ENCODE measurements at places on chromosomes 3 and 15. TPM values are rescaled to one million over a fixed set of nuclear protein-coding genes. Genes with fewer than 3 reads are reported as not detected.

GRCh38 chr3:153618176-153618575 lies 456.1 kb downstream of the RAP2B start:
- DNase-seq: no peak

The IL5RA gene
- not detected for total RNA-seq

GRCh38 chr15:85964471-85964870 lies 115.2 kb upstream of the AGBL1 start:
- no peak for DNase-seq

GRCh38 chr3:71893122-71893521 lies 108.2 kb upstream of the PROK2 start:
- DNase-seq: no peak

The IL12A gene
- total RNA-seq: 1.2 TPM

DNA sequence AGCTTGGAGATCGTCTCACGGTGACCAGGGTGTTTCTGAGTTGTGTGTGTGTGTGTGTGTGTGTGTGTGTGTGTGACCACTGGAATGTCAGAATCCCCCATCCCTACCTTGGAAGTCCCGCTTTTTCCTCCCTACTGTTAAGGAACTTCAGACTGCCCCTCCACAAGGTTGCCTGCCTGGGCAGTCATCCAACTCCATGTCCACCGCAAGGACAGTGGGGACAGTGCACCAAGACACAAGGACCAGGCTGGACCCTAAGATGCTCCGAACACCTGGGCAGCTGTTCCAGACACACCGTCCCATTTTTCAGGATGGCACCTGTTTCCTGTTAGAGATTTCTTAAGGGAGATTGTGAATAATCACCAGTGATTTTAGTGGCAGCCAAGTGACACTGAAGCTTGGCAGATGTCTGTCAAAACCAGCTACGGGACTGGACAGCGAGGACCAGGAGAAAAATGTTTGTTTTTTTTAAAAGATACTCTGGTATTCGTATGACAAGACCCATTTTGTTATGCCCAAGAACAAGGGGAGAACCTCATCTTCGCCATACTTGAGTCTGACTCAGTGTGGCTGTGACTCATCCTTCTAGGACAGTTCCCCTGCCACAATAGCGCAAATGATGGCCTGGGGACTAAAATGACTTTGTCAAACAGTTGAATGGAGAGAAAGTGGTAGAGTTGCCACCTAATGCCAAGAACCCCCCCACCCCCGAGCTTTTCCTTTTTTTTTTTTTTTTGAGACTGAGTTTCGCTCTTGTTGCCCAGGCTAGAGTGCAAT lies 15.5 kb downstream of the PAQR9 start:
- no peak for DNase-seq

DNA sequence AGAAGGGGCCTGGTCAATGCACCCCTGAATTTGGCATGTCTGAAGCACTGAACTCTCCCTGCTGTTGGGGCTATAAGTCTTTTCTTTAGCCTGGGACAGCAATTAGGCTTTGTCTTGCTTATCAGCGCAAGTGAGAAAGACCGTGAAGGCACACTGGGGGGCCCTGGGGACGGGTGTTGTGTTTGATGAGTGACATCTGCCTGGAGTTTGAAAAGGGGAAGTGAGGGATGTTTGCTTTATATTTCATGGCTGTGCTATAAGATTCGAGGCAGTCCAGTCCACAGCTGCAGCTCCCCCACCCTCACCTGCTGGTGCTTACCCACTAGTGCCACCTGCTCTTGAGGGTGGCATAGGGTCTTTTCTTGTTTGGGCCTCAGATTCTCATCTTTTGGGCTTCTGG lies 44.8 kb downstream of the CEMIP start:
- DNase-seq: no peak

The TTLL13 gene
- 0.09 TPM for total RNA-seq

The DPPA2 gene
- not detected for total RNA-seq

DNA sequence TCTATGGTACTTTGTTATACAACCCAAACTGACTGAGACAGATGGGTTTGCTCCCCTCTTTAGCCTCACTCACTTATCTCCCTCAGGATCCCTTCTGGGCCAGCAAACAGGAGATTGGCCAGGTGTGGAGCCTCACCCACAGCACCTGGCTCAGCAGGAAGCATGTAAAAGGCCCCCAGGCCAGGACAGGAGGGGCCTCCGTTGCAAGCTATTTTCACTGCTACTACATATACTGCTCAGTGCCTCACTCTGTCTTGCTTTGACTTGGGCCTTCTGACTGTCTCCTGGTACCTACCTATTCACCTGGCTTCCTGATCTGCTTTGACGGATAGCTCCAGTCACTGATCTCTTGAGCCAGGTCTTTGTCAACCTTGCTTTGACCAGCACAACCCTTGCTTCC lies 20.4 kb upstream of the TPM1 start:
- no peak for DNase-seq

- DNase-seq: no peak
Observed at GRCh38 chr3:24483873-24484272, 10.8 kb downstream of the THRB start.

- no peak for DNase-seq
Observed at GRCh38 chr3:177110895-177111294, 86.4 kb downstream of the TBL1XR1 start.

The SST gene
- total RNA-seq: not detected

- DNase-seq: peak; percentile 46
Observed at GRCh38 chr3:23741036-23741706, 64.6 kb upstream of the UBE2E1 start.

The GALNT15 gene
- total RNA-seq: 10.9 TPM

GRCh38 chr3:42412526-42413155 lies 2.2 kb upstream of the LYZL4 start:
- DNase-seq: no peak

DNA sequence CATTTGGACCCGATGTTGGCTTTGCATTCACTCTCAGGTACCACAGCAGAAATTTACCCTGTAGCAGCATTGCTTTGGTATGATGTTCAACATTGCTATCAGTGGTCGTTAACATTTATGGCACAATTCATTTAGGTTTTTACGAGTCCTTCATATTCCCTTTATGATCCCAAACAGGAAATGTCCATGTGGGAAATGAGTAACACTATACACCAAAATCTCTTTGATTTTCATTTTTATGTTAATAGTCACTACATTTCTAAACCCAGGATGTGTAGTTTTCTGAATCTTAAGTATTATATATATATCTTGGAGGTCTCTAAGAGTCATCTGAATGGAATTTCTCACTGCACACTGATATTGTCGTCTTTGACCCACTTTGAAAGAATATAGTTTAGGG lies 78.5 kb upstream of the RBMS3 start:
- peak; percentile 15 for DNase-seq

DNA sequence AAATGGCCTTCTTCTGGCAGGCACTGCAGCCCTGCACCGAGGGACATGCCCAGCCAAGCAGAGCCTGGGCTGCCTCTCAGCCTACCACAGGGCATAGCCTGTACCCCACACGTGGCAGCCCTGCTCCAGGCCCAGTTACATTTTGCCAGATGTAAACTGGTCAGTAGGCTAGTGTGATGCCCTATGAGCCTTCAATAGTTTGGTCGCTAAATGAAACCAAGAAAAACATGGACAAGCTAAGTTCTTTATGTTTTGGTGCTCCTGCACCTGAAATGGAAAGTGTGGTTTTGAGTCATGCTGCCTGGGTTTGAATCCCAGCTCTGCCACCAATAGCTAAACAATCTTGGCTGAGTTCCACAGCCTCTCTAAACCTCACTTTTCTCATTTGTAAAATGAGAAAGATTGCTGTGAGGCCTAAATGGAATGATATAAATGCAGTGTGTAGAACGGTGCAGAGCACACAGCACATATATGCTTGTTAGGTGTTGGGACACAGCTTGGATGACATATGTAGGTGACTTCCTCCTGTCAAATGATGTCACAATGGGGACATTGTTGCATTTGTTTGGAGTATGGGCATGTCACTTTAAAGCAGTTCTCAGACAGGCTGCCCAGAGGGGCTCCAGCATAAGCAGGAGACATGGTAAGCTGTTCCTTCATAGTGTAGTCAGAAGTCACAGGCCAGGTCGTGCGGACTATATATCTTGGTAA lies 57.4 kb downstream of the ZBTB38 start:
- DNase-seq: no peak

- DNase-seq: peak; percentile 73
Observed at GRCh38 chr15:44536302-44536961, 515 bp upstream of the EIF3J start.

The CELF6 gene
- total RNA-seq: 1.6 TPM

The CCDC54 gene
- total RNA-seq: not detected

The ZIC4 gene
- total RNA-seq: not detected

DNA sequence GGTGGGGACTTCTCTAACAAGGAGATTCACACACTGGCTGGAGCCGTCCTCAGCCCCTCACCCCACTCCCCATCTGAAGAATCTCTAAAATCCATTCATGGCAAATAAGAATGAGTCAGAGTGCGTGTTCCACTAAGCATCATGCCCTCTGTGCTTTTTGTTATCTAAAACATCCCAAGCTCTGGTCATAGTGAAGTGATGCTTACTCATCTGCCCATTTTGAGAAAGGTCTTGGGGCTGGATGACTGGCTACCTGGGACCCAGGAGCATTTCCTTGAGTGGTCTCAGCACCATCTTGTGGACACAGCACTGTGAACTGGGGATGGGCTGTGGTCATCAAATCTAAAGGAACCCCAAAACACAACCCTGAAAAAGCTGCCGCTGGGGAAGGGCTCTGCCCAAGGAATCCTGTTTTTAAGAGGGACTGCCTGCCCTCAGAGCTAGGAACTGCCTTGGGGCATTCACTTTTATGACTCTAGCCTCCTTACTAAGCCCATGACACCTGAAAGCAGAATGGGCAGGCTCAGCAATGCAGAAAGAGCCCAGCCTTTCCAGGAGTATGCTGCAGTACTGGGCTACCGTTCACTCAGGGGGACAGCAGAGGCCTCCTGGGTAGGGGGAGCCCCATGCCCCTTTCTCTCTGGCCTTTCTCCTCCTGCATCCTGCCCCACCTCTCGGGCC lies 53.5 kb downstream of the ZBTB38 start:
- peak; percentile 84 for DNase-seq

DNA sequence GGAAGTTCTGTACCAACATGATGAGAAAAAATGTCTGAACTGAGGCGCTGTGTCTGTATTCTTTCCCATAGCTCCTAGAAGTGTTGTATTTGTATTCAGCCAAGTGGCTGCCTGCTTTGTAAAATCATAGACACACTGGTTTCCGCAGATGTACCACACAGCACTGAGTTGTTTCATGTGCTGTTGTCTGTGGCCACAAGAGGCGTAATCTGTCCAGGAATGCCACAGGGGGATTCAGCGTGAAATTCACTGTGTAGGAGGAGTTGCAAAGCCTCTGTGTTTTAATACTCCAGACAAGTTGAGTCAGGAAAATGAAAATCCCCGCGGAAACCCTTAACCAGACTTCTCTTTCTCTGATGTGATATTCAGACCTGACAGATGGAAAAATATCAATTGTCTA lies 462.2 kb downstream of the NSUN3 start:
- peak; percentile 23 for DNase-seq

GRCh38 chr15:92809880-92810361 lies 90.2 kb upstream of the CHD2 start:
- DNase-seq: no peak

- DNase-seq: peak; percentile 37
Observed at GRCh38 chr3:125098611-125099291, 43.0 kb upstream of the HEG1 start.

GRCh38 chr15:43799209-43799944 lies 643 bp downstream of the SERINC4 start:
- no peak for DNase-seq

The NEDD4 gene
- total RNA-seq: 34.3 TPM

DNA sequence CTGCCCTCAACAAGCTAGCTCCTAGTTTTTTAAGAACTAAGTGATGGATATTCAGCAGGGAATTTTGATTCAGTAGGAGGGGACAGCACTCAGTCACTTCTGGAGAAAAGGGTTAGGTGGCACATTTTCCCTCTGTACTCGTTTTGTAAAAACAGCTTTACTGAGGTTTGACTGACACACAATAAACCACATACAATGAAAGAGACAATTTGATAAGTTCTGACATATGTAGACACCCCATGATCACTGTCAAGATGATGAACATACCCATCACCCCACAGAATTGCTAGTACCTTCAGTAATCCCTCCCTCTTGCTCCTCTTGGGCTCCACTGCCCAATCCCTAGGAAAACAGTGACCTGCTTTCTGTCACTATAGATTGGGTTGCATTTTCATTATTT lies 29.0 kb upstream of the PLAAT1 start:
- DNase-seq: no peak

The EOMES gene
- not detected for total RNA-seq

The GCSAM gene
- not detected for total RNA-seq

All from fibroblast of the aortic adventitia (primary cell).